ENCODE measurements at places on chromosomes 1 and 21.

GRCh38 chr1:85318217-85318616 is 41.8 kb upstream of the BCL10 start:
- DNase-seq, result no peak

- DNase-seq, result no peak
These were observed 17.5 kb upstream of the ETV3 start for GRCh38 chr1:157155658-157156057.

GRCh38 chr1:11174261-11174942 is 14.8 kb upstream of the ANGPTL7 start:
- no peak for DNase-seq

- DNase-seq, result no peak
These were observed 5.8 kb upstream of the CD46 start for GRCh38 chr1:207745839-207746767.

DNA sequence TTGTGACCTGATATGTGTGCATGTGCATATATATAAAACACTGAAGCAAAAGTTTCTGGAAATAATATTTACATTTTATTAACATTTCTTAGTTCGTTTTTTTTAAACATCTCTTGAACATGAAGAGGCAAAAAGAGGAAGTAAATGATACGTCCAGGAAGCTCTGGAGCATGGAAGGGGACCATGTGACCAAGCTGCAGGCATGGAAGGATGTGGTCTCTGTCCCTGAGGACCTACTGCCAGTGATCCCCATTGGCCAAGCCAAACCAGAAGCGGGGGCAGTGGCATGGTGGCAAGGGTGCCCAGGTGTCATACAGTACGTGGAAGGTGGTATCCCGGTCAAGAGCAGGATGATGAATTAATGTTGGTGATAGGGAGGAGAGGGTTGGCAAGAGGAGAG is 268.3 kb upstream of the PROX1 start:
- no peak for DNase-seq

GRCh38 chr1:245156041-245156735 is 1.4 kb downstream of the KIF26B start:
- DNase-seq, result peak; percentile 73

DNA sequence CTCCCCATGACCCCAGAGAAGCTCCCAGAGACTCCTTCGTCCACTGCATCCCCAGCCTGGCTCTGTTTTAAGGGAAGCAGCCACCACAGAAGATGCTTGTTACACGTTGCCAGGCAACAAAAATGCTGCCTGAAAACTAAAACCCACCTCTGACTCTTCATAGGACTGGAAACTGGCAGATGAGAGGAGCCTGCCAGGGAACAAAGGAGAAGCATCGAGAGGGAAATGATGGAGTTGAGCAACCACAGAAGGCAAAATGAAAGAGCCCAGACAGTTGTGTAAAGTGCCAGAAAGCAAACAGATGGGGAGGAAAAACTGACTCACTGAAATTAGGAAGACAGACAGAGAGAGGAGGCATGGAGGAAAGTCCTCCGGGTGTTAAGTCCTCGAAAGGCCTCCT is 118.4 kb downstream of the KCNN3 start:
- DNase-seq, result no peak

DNA sequence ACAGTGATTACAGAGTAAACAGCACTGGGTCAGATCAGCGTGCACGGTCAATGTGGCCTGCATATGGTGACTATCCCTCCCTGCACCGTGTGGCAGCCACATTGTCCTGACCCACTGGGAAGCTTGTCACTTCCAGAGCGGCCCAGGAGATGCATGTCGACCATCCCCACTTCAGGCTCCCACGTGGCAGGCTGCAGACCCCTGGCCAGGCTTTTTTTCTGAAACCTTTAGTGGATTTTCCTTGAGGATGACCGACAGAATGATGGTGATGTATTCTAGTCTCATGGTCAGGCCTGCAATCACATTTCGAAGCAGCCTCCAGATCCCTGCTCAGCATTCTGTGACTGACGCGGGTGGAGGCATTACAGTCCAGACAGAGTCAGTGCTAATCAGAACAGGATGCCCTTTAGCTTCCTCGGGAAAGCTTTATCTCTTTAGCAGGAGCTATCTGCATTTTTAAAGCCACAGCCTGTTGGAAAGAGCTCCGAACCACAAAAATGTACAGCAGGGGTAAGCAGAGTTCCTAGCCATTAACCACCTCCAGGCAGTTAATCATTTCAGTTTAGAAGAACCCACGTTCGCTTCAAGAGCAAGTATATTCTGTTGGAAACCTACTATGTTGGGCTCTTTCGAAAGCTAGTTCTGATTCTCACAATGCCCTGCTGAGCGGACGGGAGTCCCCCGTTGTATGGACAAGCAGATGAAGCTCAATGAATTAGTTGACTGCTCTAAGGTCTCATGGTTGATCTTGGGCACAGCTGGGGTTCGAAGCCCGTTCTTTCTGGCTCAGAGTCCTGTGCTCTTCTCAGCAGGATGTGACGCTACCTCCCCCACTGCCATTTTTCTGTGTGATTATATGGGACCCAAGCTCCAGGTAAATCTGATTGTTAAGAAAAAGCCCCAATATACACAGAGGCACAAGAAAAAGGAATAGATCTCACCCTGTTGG is 56.5 kb downstream of the IRF2BP2 start:
- no peak for DNase-seq

DNA sequence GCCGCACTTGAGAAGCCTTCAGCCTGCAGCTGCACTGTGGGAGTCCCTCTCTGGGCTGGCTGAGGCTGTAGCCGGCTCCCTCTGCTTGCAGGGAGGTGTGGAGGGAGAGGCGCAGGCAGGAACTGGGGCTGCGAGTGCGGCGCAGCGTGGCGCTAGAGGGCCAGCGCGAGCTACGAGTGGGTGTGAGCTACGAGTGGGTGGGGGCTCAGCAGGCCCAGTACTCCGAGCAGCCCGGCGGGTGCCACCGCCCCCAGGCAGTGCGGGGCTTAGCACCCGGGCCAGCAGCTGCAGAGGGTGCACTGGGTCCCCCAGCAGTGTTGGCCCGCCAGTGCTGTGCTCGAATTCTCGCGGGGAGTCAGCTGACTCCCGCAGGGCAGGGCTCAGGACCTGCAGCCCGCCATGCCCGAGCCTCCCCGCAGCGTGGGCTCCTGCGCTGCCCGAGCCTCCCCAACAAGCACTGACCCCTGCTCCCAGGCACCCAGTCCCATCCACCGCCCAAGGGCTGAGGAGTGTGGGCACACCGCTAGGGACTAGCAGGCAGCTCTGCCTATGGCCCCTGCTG is 1620.1 kb downstream of the BRINP3 start:
- DNase-seq, result no peak

- DNase-seq, result no peak
These were observed 566.5 kb upstream of the PKN2 start for GRCh38 chr1:88117597-88117996.

DNA sequence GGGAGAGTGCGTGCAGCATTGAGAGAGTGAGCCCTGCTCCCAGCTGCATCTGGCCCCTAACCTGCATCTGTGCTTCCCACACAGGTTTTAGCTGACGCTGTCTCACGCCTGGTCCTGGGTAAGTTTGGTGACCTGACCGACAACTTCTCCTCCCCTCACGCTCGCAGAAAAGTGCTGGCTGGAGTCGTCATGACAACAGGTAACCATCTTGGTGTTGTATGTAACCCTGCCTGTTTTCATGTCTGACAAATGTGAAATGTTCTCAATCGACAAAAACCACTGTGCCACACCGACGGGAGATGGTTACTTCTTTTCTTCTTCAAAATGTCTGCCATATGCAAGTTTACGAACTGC is 105.8 kb downstream of the ADARB1 start:
- no peak for DNase-seq

DNA sequence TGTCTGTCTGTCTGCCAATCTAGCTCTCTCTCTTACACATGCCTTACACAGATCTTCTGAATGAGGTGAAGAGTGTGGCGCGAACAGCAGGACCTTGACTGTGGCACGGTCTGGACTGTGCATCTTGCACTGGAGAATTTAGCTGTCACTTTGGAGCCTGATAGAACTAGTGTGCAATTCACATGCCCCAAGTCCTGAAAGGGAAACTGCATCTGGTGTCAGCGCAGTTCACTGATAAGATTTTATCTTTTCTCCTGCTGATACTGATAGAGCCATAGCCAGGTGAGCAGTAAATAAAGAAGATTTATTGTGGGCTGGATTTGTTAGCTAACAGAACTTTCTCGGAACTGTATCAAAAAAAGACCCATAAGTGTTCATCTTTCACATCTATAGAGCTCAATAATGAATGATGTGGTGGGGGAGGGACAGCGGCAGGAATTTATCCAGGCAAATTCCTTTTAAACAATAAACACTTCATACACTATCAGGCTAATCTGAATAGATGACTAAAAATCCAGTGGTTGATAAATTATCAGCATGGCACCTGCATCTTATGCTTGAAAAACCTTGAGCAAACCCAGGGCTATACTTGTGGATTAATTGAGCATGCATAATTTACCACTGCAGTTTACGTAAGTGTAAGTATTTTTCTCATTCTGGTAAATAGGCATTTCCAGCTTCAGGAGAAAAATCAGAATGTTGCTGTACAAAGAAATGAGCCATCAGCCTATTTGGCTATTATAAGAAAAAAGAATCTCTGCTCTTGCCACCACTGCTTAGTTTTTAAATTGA is 104.1 kb downstream of the NTNG1 start:
- no peak for DNase-seq

GRCh38 chr1:41711581-41711980 is 207.1 kb downstream of the HIVEP3 start:
- DNase-seq, result no peak

DNA sequence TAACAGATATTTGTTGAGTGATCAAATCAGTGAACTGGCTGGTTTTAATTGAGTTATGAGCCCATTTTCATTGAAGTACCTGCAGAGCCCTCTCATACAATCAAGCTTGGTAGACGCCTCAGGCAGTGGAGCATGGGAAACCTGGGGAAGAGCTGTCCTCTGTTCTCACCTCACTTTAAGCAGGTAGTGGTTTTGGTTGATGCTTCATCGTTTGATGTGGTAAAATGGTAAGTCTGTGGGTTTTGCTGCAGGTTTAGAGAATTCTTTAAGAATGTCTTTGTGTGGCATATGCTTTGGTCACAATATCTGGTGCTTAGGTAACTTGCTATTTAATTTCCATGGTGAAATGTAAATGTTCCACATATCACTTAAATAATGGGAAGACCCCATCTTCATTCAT is 10.0 kb downstream of the LAMC1 start:
- no peak for DNase-seq

GRCh38 chr1:53140451-53140850 is 2.0 kb downstream of the SLC1A7 start:
- DNase-seq, result no peak

DNA sequence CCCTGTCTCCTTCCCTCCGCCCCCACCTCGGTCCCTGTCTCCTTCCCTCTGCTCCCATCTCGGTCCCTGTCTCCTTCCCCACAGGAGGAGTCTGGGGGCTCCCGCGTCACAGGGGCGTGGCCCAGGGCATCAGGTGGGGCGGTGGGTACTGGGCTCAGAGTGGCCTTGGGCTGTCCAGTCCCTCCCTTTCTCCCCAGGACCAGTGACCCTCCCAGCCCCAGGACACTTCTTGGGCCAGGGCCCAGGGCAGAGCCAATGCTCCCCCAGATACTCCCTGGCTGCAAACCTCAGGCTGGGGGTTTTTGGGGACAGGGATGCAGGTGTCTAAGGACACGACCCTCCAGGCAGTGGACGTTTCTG is 6.8 kb upstream of the RNF223 start:
- DNase-seq, result no peak

- DNase-seq, result no peak
These were observed 218.1 kb upstream of the KAZN start for GRCh38 chr1:14380408-14380807.

GRCh38 chr1:186076006-186076405 is 299.0 kb downstream of the TPR start:
- no peak for DNase-seq

DNA sequence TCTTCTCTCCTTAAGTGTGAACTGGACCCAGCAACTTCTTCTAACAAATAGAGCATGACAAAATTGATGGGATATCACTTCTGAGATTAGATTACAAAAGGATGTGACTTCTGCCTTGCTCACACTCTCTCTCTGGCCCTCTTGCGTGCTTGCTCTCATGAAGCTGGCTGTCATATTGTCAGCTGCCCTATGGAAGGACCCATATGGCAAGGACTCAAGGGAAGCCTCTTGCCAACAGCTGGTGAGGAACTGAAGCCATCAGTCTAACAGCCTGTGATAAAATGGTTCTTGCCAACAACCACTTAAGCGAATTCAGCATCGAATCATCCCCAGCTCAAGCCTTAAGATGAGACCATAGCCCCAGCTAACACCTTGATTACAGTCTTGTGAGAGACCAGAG is 4.8 kb upstream of the TLR5 start:
- DNase-seq, result no peak

- no peak for DNase-seq
These were observed 362 bp upstream of the ROR1 start for GRCh38 chr1:63773496-63773814.

DNA sequence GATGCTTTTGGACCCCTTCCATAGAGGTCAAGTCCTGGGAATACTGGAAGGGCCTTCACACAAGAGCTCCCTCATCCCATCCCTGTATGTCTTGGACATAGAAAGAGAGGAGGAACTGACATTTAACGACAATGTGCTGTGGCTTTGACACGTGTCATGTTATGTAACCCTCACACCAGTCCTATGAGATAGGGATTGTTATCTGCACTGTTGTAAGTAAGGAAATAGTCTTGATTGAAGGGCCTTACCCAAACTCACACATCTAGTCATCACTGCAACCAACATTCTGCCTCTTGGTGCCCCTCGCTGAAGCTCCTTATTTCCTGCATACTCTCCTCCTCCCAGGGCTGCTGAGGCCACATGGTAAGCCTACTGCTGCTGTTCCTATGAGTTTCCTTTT is 63.7 kb upstream of the ANGPTL1 start:
- no peak for DNase-seq
